Fibroblast of skin of left biceps (primary cell): ENCODE measurements at places on chromosomes 11 and 22.

DNA sequence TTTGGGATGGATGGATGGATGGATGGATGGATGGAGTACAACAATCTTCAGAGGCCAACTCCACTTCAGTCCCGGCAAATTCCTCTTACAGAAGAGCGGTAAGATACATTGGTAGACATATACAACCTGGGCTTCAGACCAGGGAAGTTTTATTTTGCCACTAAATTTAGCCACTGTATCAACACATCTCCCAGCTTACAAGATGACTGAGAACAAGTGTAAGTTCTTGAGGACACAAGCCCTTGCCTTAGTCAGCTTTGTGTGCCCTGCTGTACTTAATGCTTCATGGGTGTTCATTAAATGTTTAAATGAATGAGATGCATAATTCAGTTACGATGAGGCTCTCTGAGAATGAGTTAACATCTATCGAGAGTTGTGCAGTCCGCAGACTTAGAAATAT lies 127.7 kb downstream of the COMMD9 start:
- no peak for DNase-seq

DNA sequence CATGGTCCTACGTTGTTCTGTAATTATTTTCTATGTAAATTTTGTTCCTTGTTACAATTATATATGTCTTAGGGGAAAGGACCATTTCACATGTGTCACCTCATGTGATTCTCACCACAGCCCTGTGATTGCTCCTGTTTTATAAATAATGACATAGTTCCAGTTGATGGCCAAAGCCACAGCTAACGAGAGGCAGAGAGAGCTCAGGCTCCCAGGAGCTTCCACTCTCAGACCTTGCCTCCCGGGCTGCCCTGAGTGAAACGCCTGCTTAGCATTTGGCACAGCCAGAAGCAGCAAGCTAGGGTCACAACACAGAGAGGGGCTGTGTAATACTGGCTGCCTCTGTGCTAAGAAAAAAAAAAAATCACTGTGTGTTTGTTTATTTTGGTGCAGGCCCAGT lies 5.9 kb downstream of the TMEM121B start:
- DNase-seq = no peak

- no peak for DNase-seq
Observed at GRCh38 chr11:110075847-110076208, 17.4 kb upstream of the ZC3H12C start.

DNA sequence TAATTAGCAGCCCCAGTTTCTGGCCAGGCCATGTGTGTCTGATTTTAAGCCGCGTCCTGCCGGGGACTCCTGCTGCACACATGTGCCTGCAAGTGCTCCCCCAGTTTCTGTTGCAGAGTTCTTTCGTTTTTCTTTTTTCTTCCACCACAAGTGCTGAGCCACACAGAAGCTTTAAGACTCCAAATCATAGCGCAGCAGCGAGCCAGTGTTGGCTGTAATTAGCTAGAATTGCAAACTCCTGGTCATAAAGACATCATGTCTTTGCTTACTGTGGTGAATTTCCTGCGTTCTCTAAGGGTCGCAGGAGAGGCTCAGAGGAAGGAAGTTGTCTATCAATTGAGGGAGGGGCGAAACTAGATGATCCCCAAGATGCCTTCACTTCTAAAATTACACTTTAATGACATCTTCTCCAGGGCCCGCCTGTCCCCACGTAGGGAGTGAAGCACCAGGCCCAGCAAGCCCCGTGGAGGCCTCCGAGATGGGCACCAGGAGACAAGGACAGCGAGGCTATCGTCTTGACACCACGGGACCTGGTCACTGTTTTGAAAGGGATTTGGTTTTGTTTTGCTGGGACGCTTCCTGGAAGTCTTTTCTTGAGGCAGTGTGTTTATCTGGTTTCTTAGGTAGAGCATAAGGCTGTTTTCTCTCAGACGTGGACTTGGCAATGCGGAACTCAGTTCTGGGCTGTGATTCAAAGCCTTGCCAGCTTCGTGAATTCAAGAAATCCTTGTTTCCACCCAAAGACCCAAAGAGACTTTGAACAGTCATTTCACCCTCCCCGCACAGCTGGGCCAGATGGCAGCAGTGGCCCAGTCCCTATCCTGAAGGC lies 71.8 kb downstream of the UBASH3B start:
- DNase-seq = no peak

DNA sequence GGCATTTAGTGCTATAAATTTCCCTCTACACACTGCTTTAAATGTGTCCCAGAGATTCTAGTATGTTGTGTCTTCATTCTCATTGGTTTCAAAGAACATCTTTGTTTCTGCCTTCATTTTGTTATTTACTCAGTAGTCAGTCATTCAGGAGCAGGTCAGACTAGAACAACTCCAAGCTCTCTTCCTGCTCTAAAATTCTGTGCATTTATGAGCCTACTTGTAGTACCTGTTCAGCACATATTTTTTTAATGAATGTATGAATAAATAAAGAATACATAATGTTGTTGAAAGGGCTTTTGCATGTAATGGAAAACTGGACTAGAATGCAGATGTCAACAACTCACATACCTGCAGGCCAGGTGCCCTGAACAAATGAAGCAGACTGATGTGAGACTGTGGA lies 13.7 kb upstream of the HEPHL1 start:
- DNase-seq = no peak

DNA sequence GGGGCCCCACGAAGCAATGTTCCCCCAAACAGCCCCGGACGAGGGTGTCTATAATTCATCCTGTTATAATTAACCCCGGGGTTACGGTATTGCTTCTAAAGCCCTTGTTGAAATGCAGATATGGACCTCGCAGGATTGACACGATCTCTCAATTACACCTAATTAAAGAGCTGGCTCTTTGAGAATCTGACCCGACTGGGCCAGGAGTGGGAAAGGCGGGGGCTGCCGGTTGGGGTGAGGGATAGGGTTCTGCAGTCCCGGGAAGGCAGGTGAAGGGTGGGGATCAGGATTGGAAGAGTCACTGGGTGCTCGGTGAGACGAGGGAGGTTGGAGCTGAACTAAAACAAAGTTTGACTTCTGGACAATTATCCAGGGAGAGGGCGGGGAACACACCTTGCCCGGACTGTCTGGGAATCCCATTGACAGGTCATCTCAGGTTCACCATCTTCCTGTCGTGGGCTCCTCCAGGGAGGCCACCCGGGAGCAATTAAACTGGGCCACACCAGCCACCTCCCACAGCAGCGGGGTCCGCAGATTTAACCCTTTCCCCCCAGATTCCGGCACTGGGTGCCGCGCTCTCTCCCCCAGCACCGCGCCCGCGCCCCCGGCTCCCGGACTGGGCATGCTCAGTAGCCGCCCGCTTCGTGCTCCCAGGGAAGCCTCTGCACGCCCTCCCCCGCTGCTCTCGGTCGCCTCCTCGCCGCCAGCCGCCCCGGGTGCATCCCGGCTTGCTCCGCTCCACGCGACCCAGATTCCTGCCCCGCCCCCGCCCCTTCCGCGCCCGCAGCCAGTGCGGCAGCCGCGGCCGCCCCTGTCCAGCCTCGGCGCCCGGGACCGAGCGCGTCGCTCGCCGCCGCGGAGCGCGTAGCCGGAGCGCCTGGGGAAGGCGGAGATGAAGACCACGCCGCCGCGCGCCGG lies at the start of gene ELMOD1:
Gene ELMOD1 (plus strand): TSS at position 688 of the 918 bp plus-strand sequence. CDS start 27,043 bp downstream, outside the sequence.
- no peak for DNase-seq

GRCh38 chr11:15968461-15969130 lies 387.8 kb downstream of the SOX6 start:
- no peak for DNase-seq

GRCh38 chr11:33697997-33698396 lies 2.6 kb downstream of the C11orf91 start:
- no peak for DNase-seq

GRCh38 chr11:57764566-57764965 lies 3.0 kb downstream of the CTNND1 start:
- no peak for DNase-seq

DNA sequence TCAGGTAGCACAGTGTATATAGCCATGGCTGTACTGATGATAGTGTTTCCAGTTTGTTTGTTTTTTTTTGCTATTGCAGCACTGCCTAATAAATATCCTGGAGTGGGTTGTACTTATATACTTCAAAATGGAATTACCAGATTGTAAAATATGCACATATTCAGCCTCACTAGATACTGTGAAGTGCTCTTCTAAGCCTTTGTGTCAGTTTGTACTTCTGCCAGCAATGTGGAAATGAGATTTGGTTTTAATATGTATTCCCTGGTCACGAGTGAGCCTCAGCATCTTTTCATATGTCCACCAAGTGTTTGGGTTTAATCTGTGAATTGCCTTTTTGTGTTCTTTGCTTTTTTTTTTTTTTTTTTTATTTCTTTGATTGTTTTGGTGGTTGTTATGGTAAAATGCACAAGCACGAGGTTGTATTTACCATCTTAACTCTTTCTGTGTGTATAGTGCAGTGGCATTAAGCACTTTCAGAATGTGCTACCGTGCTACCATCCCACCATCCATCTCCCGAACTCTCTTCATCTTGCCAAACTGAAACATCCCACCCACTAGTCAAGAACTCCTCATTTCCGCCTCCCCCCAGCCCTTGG lies 34.9 kb downstream of the ST3GAL4 start:
- DNase-seq = no peak

GRCh38 chr11:72267956-72268617 lies 24.1 kb upstream of the PHOX2A start:
- DNase-seq = no peak

GRCh38 chr11:45444796-45445195 lies 158.7 kb upstream of the SYT13 start:
- no peak for DNase-seq

DNA sequence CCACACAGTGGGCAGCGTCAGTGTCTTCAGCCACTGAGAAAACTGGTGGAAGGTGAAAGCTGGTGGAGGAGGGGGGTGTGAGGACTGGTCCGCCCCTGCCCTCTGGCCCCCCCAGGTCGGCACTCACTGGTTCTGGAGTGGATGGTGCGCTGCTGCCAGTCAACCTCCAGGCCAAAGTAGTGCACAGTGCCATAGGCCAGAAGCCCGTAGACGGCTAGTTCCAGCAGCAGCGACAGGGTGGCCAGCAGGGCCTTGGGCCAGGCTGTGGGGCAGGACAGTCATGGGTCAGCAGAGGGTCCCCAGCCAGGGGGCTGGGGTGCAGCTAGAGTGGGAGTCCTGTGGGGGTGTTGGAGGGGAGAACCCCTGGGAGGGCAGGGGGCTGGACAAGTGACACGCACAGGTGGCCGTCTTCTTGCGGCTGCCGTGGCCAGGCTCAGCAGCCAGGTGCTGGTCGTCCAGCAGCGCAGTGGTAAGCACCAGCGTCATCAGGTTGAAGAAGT lies 2.2 kb downstream of the LMF2 start:
- DNase-seq = no peak

- no peak for DNase-seq
Observed at GRCh38 chr11:42571878-42572610, 739.8 kb upstream of the API5 start.

- DNase-seq = no peak
Observed at GRCh38 chr11:77512092-77512491, 38.2 kb upstream of the PAK1 start.

DNA sequence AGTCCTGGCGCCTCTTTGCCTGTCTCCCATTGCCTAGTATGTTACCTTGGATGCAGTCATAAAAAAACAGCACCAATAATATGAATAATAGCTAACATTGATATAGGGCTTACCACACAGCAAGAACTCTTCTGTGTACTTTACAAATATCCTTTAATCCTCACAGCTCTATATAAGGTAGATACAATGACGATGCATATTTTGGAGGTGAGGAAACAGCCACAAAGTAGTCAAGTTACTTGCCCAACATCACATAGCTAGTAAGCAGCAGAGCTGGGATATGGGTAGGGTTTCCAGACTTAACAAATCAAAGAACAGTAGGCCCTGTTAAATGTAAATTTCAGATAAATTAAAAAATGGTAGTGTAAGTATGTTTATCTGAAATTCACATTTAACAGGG lies 128.8 kb downstream of the ST3GAL4 start:
- DNase-seq = no peak

DNA sequence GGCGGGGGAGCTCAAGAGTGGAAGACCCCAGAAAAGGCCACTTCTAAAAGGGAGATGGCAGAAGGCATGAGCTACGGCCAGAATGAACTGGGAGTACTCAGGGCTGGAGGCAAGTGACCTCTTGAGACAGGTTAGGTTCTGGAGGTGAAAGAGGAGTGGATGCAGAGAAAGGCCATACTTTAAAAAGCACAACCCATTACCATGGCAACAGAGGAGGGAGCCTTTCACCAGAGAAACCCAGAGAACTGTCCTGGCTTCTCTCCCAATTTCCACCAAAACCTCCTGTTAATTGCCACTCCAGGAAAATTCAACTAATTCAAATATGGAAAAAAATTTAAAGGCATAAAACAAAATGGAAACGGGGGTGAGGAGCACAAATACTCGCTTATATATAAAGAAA lies 15.8 kb downstream of the A4GALT start:
- DNase-seq = no peak

- DNase-seq = no peak
Observed at GRCh38 chr22:38035530-38035885, 21.7 kb upstream of the PICK1 start.

DNA sequence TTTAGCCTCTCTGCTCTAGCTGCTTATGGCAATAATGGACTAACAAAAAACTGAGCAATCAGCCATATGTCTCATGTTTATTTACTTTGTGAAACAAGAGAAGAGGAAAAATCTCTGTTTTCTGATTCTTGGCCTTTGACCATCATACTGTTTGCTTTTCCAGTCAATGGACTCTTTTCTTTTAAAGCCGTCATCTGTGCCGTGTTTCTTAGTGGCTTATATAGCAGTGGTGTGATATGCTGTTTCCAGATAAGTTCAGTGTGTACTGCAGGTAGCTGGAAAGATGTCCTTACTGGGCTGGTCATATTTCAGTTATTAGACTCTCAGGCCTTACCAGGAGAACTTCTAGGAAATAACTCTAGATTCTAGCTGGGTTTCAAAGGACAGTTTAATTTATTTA lies 33.6 kb upstream of the TECTA start:
- DNase-seq = no peak

DNA sequence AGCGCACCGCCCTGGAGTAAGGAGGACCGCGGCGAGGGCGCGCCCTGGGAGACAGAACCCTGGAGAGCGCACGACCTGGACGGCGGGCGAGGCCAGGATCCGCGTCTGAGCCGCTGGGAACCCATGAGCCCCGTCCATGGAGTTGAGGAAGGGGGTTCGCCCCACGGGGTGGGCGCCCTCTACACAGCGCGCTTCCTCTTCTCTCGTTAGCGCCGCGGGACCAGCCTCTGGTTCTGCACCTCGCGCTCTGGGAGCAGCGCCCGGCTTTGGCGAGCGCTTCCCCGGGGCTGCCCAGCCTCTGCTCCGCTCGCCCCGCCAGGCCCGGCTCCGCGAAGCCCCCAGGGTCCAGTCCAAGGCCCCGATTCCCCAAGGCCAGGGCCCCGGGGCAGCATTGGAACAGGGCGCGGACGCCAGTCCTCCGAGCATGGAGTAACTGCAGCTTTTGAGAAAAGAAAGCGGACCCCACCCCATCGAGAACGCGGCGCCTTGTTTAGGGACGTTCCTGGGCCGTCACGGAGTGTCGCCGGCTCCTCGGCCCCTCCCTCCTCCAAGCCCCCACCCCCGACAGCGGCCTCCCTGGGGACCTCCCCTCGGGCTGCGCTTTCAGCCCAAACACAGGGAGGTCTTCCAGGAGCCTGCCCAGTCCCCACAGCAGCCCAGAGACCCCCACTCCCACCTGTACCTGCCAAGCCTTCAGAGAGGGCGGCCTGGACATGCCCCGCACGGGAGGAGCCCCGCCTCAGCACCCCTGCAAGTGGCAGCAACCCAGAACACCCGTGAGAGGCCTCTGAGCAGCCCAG lies 56.2 kb downstream of the BRD1 start:
- DNase-seq = no peak

GRCh38 chr22:31278626-31279326 lies 13.5 kb downstream of the PIK3IP1 start:
- DNase-seq = no peak
